ENCODE measurements at places on chromosomes 4 and X.

DNA sequence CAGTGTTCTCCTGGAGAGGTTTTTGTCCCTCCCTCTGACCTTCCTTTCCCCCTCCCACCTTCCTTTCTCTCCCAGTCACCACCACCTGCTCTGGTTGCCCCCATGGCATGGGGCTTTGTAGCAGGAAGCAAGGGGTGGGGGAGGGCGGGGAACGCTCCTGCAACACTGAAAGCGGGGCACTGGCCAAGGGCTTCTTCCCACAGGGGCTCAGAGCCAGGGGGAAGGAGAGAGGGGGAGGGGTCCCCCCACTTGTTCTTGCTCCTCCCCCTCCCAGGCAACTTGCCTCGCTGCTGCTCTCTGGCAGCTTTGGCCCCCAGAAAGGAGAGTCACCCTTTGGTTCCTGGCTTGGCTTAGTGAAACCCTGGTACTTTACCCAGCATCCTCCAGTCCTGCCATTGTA, 48.4 kb downstream of the BCORL1 start:
- no peak for DNase-seq

- DNase-seq: no peak
Observed at GRCh38 chr4:115668396-115668795, 555.0 kb upstream of the NDST4 start.

- no peak for DNase-seq
Observed at GRCh38 chrX:139691493-139691842, 16.5 kb downstream of the MCF2 start.

DNA sequence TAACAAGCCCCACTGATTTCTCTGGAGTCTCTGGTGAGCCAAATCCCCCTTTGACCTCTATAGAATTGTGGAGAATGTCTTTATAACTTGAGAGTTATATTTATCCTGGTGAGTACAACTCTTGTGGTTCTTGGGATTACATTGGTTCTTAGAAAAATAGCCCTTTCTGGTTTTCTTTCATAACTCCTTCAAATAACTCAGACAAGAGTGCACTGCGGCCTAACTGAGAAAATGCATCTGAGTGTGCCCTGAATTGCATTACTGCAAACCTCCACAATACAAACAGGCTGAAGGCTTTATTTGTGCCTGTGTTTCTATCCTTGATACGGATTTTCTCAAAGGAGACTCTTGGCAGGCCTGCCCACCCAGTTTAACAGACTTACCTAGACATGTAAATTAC, 2.7 kb downstream of the BEX3 start:
- no peak for DNase-seq

GRCh38 chr4:1487106-1487505, 80.9 kb upstream of the NKX1-1 start:
- DNase-seq: no peak

DNA sequence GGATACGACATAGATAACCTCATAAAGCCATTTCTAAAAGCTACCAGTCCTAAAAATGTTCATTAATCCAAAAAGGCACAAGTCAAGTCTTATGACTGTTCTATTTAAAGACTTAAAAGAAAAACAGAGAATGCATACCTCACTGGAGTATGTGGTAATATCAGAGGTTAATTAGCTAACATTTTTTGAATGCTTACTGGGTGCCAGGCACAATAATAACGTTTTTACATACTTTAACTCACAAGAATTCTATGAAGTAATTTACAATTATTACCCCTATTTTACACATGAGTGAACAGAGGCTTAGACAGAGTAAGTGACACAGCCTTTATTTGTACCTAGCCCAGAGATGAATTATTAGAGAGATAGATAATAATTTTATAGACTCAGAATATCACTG, 207.5 kb downstream of the PDGFC start:
- no peak for DNase-seq

- no peak for DNase-seq
Observed at GRCh38 chr4:53752124-53752523, 160.8 kb upstream of the LNX1 start.

DNA sequence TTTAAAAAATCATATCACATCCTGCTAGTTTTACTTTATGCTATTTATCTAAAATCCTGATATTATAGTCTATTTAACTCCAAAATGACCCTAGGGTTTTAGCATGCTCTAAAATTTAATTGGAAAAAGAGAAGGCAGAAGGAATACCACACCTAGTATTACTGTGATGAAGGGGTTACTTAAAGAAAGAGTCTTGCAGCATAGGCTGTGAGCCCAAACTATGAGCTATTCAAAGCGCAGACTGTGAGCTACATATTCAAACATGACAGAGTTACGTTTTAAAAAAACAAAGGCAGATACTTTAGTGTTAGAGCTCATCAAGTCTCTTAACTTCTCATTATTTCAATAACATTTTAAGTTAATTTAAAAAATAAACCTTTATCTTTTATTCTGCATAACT, 247.7 kb upstream of the ETNPPL start:
- no peak for DNase-seq

DNA sequence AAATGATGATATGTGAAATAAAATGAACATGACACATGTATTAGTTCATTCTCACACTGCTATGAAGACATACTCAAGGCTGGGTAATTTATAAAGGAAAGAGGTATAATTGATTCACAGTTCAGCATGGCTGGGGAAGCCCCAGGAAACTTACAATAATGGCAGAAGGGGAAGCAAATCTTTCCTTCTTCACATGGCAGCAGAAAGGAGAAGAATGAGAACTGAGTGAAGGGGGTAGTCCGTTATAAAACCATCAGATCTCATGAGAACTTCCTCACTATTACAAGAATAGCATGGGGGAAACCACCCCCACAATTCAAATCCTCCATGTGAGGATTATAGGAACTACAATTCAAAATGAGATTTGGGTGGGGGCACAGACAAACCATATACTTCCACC, 243.9 kb upstream of the GYPA start:
- no peak for DNase-seq

- DNase-seq: no peak
Observed at GRCh38 chr4:123651066-123651465, 254.5 kb downstream of the SPRY1 start.

DNA sequence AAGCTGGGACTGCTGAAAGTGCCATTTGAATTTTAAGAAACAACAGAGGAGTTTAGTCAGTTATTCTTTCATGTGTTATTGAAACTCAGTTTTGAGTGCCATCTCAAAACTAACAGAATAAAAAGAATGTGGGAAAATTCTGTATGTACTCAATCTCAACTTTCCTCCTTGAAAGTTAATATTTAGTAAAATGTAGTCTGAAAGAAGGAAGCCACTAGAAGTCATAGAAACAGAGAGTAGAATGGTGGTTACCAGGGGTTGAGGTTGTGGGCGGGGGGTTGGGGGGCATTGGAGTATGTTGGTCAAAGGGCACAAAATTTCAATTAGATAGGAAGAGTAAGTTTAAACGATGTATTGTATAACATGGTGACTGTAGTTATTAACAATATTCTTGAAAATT, 628.3 kb upstream of the MAGEB2 start:
- no peak for DNase-seq

- DNase-seq: peak; percentile 37
Observed at GRCh38 chrX:153598541-153599191, at the start of gene CCNQ. CCNQ (minus strand) TSS chrX:153599139; CDS start chrX:153599073, 66 bp downstream.

DNA sequence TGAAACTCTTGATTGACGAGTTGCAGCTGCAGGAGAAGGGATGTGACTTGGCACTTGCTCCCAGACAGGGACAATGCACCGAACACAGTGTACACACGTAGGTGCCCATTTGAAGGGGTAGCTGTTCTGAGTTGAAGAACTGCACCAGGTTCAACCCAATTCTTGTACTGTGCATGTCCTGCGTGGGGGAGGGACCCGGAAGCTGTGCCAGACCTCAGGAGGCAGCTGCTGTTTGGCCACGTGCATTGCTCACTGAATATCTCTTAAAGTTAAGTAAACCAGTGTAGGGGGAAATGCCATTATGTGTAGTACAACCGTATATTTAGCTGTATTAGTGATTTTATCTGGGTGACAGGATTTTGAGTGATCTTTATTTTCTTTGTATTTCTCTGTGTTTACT, 12.0 kb upstream of the RBBP7 start:
- DNase-seq: peak; percentile 60

DNA sequence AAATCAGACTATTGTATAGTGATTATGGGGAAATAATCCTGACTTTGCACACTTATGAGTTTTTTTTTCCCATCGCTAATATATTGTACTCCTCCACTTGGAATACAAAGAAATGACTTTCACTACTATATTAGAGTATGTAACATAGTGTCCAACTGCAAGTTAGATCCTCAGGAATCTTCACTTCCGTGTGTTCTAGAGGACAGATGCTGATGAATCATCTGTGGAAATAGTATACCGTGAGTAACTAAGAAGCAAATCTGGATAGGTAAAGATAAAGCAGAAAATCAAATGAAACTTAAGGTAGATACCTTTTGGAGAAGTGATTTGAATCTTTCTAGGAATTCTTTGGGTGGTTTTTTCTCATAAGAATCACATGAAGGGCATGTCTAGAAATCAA, 8.3 kb downstream of the IL21 start:
- no peak for DNase-seq

DNA sequence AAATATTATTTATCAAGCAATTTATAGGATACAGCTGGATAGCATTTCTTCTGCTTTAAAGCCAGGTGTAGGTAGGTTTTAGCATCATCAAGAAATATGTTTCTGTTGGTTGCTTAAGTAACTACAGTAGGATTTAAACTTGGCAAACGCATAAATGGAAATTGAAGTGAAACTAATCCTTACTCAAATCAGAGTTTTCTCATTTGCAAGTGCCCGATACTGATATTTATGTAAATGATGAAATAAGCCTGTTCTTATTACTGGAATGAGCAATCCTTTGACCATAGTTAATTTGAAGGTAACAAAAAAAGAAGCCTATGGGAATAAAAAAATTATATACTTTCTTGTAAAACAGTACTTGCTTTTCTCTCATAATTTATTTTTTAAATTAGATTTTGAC, 23.2 kb upstream of the PIGA start:
- no peak for DNase-seq

- DNase-seq: peak; percentile 67
Observed at GRCh38 chr4:180828455-180829018, 1414.7 kb upstream of the TENM3 start.

DNA sequence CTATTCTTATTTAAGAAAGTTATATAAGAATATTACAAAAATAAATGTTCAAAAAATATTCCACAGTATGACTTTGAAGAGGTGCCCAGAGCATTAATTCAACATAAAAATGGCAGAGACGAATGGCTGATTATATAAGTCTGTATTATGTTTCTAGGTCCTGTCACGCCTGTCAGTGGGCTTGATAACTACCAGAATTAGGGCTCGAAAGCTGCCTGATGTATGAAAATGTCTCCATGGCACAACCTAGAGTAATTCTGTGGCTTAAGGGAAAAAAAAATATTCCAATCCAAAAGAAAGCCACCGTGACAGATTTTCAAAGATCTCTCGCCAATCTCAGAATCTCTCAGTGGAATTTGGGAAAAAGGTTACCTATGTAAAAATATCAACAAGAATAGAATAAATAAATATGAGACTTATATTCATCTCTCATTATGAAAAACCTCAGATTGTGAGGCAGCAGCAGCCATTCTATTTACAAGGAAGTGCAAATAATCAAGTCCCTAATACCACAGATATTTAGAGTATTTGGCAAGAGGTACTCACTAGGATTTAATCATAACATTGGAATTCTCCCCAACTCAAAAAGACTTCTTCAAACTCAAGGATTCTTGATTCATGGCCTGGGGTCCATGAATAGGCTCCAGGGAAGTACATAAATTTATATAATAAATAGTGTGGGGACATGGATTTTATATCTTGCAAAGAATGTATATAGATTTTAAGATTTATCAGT, 489.1 kb upstream of the INTU start:
- no peak for DNase-seq

GRCh38 chrX:68429216-68429615, 4.1 kb downstream of the OPHN1 start:
- DNase-seq: no peak

DNA sequence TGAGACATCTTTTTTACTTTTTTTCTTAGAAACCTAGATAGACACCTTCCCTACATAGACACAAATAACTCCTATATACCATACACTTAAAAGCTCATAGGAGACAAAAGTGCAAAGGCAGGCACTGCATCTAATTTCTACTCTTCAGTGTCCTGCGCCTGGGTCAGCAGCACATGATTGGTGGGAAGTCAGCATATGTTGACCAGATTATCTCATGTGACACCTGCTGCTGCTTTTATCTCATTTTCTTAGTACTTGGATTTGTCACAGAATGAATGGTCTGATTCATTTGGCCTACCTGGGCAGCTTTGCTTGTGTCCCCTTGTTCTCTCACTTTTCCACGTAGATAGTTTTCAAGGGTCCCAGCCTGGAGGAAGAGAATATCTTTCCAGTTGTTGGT, 24.9 kb upstream of the LNX1 start:
- DNase-seq: no peak

DNA sequence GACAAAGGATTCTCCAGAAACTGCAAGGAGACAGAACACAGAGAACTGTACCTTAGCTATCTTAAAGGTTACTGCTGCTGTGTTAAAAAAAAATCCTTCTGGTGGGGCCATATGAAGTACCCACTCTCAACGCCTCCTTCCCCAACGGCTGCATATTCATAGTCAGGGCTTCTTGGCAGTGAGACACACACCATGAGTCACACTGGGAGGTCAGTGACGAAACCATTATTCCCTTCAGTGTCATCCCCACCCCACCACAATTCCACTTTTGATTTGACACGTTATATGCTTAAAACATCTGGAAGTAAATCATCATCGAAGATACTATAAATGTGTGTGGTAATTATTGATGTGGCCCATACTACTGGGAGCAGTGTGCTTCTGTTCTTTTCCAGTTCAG, 271.5 kb downstream of the LDB2 start:
- no peak for DNase-seq

GRCh38 chr4:121764702-121765367, at the start of gene SMIM43:
SMIM43 (minus strand) TSS chr4:121765164; CDS start chr4:121765105, 59 bp downstream.
- no peak for DNase-seq

DNA sequence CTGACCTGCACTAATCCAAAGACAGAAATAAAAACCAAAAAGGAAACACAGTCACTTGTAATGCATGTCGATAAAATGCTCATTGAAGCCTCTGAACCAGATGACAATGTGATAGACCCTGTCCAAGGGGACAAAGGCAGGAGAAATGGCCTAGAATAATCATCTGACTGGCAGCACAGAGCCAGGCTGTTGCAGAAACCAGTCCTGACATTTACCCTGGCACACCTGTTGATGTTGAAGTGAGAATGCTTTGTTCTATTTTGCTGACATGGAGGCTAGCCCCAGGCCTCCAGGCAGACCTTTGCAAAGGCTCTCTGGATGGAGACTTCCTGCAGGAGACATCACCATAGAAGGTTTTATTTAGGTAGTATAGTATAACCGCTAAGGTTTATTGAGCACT, 41.0 kb downstream of the TFDP3 start:
- no peak for DNase-seq

GRCh38 chr4:65538571-65538970, 131.7 kb downstream of the EPHA5 start:
- DNase-seq: no peak

DNA sequence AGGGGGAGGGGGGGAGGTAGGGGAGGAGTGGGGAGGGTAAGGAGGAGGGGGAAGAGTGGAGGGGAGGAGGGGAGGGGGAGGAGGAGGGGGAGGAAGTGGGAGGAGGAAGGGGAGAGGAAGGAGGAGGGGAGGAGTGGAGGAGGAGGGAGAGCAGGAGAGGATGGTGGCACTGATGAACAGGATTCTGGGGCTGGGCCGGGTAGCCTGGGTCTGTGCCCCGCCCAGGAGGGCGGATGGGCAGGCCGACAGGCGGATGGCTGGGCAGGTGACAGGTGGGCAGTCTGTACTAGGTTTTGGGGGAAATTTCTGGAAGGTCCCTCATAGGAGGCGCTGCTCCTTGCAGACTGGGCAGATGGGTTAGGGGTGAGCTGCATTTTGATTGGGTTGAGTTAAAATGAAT, 66.0 kb upstream of the ADRA2C start:
- DNase-seq: no peak

Data from hematopoietic multipotent progenitor cell treated with erythropoietin and hydrocortisone succinate and interleukin-3 and kit ligand, for 6 days (in vitro differentiated cells).